ENCODE measurements at places on chromosomes 6 and 20.
A peak's percentile ranks its signal among the peaks of the same experiment; 100 is the strongest.

DNA sequence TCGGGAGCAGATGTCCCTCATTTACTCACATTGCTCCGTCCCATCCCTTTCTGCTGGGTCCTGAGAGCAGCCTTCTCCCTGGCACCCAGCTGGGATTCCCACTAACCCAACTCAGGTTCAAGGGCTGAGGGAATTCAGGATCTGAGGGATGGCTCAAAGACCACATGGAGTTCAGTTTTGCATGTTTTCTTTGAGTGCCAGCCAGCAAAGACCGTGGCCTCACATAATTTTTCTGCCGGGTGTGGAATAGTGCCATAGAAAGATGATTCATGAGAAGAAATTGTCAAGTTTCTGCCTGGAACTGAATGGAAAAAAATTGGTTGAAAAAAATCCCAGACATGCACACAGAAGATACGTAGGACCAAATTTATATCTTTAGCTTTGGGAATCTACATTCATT, 168.6 kb downstream of the CD83 start:
- no peak for DNase-seq

DNA sequence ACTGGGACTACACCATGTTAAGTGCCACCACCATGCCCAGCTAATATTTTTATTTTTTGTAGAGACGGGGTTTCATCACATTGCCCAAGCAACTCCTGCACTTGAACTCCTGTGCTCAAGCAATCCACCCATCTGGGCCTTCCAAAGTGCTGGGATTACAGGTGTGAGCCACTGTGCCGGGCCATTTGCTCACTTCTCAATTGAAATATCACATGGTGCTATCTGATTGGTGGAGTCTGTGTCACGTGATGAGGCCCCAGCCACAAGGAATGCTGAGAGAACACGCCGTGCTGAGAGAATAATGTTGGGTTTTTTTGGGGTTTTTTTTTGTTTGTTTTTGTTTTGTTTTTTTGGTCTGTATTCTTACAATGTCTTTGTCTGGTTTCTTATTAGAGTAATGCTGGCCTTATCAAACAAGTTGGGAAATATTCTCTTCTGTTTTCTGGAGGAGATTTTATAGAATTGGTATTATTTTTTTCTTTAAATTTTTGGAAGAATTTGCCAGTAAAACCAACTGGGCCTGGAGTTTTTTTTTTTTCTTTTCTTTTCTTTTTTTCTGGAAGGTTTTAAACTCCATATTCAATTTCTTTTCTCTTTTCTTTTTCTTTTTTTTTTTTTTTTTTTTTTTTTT, 183.2 kb upstream of the KCNG1 start:
- DNase-seq: no peak

- peak; percentile 84 for DNase-seq
Measured at GRCh38 chr6:160088069-160088783, 33.4 kb upstream of the SLC22A1 start.

DNA sequence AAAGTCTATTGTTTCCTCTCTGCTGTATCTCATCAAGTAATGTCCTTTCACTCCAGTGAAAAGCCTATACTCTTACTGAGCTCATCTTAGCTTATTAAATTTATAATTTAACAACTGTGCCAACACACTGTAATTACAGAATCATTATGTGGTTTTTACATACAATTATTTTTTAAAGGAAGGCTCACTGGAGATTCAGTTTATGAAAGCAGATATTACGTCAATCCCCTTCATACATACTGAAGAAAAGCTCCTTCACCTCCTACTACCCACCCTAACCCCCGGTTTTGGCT, 28.1 kb downstream of the ARHGAP18 start:
- no peak for DNase-seq

- no peak for DNase-seq
Measured at GRCh38 chr6:111430605-111431376, 52.2 kb downstream of the REV3L start.

GRCh38 chr6:147040121-147040910, 163.9 kb upstream of the STXBP5 start:
- no peak for DNase-seq

GRCh38 chr6:5840734-5841390, 165.9 kb downstream of the NRN1 start:
- no peak for DNase-seq

DNA sequence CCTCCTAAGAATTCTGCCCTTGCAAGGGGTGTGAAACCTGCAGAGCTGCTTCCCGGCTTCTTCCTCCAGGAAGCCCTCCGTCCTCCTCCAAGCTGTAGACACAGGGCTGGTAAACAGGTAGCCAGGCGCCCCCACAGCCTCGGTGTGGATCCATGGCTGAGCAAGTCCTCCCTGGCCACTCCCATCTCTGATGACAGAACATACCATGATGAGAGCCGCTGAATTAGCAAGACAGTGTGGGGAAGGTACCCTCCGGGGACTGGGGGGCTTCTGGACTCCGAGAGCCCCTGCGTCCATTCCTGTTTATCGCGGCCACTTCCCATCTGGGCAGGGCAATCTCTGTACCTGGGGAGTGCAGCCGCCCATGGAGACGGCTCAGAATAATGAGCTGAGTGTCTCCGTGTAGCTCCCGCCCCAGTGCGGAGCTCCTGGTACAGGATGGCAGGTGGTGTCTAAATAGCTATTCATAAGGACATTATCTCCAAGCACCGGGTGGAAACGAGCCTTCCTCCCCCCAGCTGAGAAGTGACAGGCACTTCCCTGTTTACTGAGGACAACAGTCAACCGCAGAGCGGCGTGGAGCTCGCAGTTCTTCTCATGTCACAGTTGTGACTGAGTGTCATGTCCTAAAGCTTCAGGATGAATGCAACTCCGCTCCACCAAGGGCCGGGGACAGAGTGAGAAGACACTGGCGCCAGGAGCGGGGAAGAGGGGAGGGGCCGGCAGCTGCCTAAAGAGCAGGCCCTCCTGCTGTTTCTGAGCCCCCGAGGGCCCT, 22.7 kb upstream of the NTSR1 start:
- DNase-seq: no peak

DNA sequence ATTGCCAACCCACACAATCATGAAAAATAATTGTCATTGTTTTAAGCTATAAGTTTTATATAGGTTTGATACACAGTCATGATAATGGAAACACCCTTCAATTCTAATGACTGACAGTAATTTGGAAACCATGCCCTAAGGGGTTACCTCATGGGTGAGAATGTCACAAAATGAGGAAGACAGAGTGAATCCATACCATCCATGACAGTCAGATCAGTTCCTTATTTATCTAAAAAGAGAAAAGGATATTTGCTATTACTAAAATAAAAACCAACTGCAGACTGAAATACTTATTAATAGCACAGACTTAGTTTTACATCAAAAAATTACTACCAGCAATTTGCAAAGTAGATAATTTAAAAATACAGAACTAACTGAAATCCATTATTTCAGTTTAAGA, 437.8 kb downstream of the UTRN start:
- no peak for DNase-seq

DNA sequence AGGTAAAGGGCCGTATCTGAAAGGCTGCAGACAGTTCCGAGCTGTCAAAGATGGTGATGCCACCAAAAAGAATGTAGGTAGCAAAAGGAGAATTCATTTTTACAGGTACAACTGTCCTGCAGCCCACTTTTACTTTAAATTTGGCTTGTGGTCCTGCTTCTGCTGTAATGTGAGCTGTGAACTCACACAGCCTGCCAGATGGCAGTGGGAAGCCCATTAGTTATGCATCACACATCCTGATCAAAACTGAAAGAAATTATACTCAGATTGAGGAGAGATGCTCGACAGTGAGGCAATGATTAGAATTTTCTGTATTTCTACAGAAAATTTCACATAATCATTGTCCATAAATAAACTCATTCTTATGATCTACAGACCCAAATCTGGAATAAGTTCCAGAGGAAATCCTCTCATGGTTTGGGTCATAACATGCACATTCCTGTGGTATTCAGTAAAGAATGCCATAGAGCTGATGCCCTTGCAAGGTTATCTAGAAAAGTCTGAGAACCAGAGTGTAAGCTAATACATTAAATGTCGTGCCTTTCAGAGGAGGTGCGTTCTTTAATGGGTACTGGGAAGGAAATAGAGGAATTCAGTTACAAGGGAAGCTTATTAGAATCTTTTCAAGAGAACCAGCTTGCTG, 23.9 kb upstream of the E2F3 start:
- no peak for DNase-seq

GRCh38 chr20:14189794-14190402, 147.5 kb downstream of the FLRT3 start:
- DNase-seq: no peak

- no peak for DNase-seq
Measured at GRCh38 chr6:49835140-49835539, 31.2 kb downstream of the CRISP1 start.

- DNase-seq: no peak
Measured at GRCh38 chr6:7978736-7979135, 68.1 kb upstream of the TXNDC5 start.

- DNase-seq: peak; percentile 93
Measured at GRCh38 chr6:42782689-42783176, 881 bp downstream of the BICRAL start.

DNA sequence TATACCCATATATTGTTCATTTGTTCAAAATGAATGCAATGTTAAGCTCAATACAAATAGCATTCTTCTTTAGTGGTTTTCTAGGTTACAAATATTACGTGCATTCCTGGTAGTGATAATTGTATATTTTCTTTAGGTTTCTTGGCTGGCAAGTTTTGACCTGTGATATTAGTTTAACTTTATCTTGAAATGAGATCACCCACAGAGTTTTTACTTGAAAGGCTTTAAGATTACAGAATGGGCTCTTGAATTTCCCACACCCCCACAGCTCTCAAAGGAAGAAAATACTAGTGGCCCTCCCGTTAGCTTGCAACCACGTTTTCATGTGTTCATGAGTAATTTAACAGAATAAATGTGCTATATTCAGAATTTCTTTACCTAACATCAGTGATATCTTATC, 1315.5 kb upstream of the GJE1 start:
- no peak for DNase-seq

DNA sequence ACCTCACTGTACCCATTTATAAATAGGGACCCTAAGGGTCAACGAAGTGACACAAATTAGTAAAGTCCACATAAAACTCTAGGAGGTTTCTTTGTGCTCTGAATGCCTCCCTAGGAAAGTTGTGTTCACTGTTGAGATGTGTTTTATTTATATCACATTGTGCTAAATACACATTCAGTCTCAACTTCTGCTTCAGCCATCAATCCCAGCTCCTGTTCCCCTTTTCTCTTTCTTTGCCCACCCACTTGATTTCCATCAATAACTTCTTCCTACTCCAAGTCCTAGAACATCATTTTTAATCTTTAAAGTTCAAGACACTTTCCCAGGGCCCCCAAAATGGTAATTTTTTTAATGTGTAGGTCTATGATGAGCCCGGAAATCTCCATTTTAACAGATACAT, 208.3 kb upstream of the RAB32 start:
- no peak for DNase-seq

- DNase-seq: no peak
Measured at GRCh38 chr20:57326667-57327455, 2.7 kb upstream of the SPO11 start.

GRCh38 chr20:24840121-24840713, 108.9 kb upstream of the CST7 start:
- peak; percentile 65 for DNase-seq

GRCh38 chr20:46758929-46759669, 49.6 kb downstream of the SLC2A10 start:
- DNase-seq: no peak

- no peak for DNase-seq
Measured at GRCh38 chr6:30915591-30915946, 1.5 kb downstream of the VARS2 start.

GRCh38 chr20:44224637-44225036, 14.1 kb upstream of the OSER1 start:
- DNase-seq: no peak

- peak; percentile 87 for DNase-seq
Measured at GRCh38 chr20:60210779-60211617, 252.8 kb downstream of the CDH26 start.

DNA sequence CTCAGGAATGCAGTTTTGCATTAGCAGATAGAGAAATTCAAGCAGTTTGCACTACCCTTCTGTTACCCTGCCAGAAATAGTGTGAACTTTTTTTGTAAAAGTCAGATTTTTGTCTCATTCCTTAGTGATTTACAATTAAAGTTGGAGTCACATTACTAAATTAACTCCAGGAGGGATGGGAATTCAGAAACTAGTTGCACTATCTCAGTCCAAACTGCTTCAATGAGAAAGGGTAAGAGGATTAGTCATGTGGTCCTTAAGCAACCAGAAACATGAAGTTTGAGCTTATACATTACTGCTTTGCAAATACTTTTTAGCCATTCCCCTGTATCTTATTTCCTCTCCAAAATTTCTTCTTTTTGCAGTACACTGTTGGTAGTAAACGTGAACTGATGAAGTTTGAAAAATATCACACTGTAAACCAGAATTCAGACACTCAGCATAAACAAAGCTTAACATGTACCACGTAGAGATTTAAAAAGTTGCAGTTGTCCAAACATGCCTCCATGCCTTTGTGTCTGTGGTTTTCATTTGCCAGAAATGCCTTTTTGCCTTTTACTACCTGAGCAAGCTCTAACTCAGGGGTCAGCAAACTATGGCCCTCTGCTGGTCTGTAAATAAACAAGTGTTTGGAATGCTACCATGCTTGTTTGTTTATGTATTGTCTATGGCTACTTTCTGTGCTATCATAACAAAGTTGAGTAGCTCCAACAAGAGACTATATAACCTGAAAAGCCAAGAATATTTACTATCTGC, 49.7 kb downstream of the TP53INP2 start:
- no peak for DNase-seq

- no peak for DNase-seq
Measured at GRCh38 chr6:142784344-142784743, 160.6 kb downstream of the HIVEP2 start.

DNA sequence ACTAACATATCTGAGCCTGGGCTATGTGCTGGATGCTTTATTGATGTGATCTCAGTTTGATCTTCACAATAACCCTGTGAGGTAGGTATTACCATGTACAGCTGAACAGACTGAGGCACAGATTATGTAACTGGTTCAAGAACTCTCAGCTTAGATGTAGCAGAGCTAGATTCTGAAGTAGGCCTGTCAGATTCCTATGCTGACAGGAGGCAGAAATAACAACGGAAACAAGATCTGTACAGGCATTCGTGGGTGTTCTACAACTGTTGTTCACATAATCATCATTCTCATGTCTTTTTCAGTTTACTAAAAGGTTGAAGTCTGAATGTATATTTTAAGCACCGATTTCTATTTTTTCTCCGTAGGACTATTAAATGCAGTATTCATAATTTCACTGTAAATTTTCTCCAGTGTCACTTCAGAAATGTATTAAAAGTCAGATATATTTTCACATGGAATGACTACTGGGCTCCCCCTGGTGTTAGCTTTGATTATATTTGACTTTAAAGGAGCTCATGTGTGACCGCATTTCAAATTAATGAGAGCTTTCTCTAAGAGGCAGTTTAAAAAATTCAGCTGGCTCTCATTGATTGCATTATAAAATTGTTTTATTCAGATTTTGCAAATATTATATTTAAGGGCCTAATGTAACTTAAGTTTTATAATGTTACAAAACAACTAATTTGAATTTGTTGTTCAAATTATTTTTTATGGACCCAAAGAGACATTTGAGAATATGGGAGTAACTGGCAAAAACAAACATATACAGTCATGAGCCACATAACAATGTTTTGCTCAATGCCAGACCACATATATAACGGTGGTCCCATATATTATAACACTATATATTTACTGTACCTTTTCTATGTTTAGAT, 36.4 kb upstream of the SLC17A4 start:
- no peak for DNase-seq

- no peak for DNase-seq
Measured at GRCh38 chr20:60565083-60565482, 606.9 kb downstream of the CDH26 start.
